ENCODE measurements at places on chromosomes 5 and 9.

DNA sequence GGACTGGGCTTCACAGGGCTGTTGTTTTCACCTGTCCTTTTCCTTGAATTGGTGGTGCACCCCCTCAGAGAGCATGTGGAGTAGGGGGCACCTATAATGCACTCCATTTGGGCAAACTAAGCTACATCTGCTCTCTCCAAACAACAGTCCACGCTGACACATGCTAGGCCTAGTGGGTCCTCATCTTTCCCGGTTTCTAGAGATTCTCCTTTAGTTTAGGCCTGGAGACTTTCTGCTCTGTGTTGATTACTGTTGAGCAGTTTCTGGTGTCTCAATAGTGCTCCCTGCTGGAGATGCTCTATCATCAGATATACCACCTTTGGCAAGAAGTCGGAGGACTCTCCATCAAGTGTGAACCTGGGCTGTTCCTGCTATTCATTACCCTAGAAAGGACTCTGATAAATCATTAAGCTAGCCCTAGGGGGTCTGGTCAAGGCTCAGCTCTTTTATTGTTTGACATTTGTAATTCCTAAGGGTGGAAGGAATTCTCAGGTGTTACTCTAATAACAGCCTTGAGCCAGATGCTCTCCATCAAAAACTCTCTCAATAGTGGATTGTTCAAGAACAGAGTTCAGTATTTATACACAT, 64.0 kb upstream of the FYB1 start:
- DNase-seq = peak; percentile 72

DNA sequence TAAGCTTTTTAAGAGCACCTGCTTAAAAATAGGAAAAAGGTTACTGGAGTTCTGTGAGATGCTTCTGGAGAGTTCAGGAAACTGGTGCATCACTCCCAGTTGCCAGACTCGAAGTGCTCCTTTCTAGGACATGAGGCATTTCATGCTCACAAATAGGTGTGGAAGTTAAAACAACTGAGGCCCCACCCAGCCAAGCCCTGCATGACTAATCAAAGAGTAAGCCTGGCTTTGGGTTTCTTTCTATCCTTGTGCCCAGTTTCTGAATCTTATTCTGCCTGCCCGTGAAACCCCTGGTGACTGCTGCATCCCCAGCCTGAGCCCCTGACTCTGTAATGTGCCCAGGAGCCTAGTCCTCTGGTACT, 7.7 kb downstream of the SPINK9 start:
- no peak for DNase-seq

DNA sequence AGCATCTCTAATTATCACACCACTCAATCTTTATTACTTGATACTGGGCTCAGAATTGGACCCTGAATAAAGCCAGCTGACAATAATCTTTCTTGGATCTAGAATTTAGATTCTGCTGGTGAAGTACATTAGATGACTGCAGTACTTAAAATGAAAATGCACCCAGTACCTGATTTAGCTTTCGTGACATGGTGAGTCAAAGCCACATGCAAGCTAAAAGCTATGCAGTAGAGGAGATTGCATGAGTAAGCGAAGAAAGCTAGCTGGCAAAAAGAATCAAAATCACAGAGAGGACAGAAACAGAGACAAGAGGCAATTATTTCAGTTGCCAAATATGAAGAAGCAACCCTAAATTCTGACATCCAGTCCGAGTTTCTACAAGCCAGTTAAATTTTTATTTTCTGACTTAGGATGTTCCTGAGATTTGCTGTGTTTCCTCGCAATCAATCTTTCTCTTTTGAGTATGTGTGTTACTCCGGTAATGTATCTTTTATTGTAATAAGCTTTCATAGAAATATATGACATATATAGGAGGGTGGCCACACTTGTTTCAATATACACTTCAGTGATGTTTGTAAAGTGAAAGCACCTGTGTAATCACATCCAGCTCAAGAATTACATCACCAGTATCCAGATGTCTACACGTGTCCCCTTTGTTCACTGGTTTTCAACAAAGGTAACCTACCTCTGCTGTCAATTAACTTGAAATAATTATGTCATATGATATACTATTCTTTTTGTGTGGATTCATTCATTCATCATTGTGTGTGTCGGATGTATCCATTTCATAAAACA, 101.7 kb downstream of the CDH18 start:
- peak; percentile 73 for DNase-seq

GRCh38 chr5:123809594-123810221, 297.7 kb downstream of the CSNK1G3 start:
- DNase-seq = no peak

GRCh38 chr9:88373045-88373444, 15.2 kb upstream of the SPIN1 start:
- no peak for DNase-seq

GRCh38 chr5:78286290-78286689, 8.2 kb downstream of the AP3B1 start:
- DNase-seq = peak; percentile 48

- DNase-seq = no peak
These were observed 26.6 kb downstream of the TRPM6 start for GRCh38 chr9:74861071-74861470.

- no peak for DNase-seq
These were observed 45.0 kb downstream of the NEURL1B start for GRCh38 chr5:172686111-172686510.

- DNase-seq = no peak
These were observed 150.0 kb upstream of the GNA14 start for GRCh38 chr9:77798140-77798539.

DNA sequence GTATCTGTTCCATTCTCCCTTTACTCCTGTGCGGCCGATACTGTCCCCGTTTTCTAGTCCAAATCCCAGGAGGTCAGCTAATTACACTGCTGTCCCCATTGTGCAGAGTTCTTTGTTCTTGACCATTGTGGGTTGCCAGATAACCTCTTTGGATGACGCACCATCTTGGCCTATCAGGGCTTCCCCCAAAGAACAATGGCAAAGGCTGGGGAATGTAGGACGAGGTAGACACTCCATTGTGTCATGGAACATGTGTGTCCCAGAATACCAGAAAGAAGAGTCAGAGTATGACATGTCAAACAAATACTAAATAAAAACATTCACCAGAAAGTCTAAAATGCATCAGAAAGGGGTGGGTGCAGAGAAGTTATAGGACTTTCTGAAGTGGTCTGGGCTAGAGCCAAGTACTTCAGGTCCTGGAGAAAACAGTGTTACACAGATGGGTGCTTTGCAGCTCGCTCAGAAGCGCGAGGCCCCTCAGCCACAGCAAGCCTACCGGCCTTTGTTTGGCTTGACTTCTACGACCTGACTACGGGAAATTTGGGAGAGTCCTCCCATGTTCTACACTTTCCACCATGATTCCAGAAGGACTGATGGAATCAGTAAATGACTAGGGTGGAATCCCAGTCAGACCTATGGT, 83.2 kb upstream of the SSBP2 start:
- no peak for DNase-seq

- DNase-seq = no peak
These were observed 17.5 kb downstream of the CYFIP2 start for GRCh38 chr5:157283434-157283833.

GRCh38 chr5:78611126-78611605, 37.4 kb downstream of the LHFPL2 start:
- DNase-seq = no peak

Measured in iris pigment epithelial cell (primary cell).